ENCODE measurements at places on chromosomes 13 and 19. TPM values are rescaled to one million over a fixed set of nuclear protein-coding genes. Genes with fewer than 3 reads are reported as not detected.

The PSG3 gene
- not detected for total RNA-seq

The LRRC25 gene
- 2.2 TPM for total RNA-seq

The TBC1D4 gene
- 11.2 TPM for total RNA-seq

The PRR19 gene
- not detected for total RNA-seq

The OVOL3 gene
- total RNA-seq, result not detected

Data from sigmoid colon (tissue), 7 donors.